ENCODE measurements at places on chromosomes 4 and X. TPM values are rescaled to one million over a fixed set of nuclear protein-coding genes. Genes with fewer than 3 reads are reported as not detected.

CDS1 gene
- not detected for total RNA-seq

POLR2B gene
- total RNA-seq: 140 TPM

SGMS2 gene
- 0.46 TPM for total RNA-seq

RGN gene
- not detected for total RNA-seq

PPP4R3C gene
- not detected for total RNA-seq
